Activated CD4-positive, CD25-positive, alpha-beta regulatory T cell treated with anti-CD3 and anti-CD28 coated beads, Interleukin-2, amount 50 U/mL, for 72 hours (primary cell): ENCODE measurements at places on chromosomes 12 and 14.

- DNase-seq, result no peak
Measured at GRCh38 chr12:47458279-47458678, 247.6 kb downstream of the RPAP3 start.

- no peak for DNase-seq
Measured at GRCh38 chr14:72801381-72801812, 92.5 kb downstream of the DPF3 start.

GRCh38 chr14:25832585-25832984, 765.2 kb downstream of the NOVA1 start:
- DNase-seq, result no peak

- no peak for DNase-seq
Measured at GRCh38 chr12:72610854-72611358, 338.7 kb downstream of the TRHDE start.

GRCh38 chr14:100669468-100669867, 57.2 kb upstream of the DLK1 start:
- DNase-seq, result no peak
